ENCODE measurements at places on chromosomes 13 and 19.

DNA sequence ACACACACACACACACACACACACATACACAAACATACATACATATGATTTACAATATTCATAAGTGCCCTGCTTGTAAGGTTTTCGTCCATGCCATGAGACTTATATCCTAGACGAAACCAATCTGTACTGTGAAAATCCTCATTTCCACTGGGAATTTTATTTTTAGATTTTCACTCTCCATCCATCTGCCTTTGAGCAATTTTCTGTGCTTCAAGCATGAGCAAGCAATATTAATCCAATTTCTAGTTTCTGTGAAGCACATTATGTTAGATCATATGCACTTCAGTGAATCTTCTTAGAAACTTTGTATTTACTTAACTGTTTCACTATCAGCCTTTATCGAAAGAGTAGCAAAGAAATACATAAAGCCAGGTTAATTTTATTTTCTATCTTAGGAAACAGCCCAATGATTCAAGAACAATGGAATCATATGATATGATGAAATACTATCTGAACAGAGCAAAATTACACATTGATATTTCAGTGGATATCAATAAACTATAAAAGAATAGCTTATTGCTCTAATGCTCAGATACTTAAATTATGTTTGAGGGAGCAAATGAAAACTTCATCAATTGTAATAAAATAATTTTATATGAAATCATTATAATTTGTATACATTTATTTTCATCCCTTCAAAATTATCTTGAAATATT, 1100.7 kb upstream of the MIR17HG start:
- no peak for DNase-seq

DNA sequence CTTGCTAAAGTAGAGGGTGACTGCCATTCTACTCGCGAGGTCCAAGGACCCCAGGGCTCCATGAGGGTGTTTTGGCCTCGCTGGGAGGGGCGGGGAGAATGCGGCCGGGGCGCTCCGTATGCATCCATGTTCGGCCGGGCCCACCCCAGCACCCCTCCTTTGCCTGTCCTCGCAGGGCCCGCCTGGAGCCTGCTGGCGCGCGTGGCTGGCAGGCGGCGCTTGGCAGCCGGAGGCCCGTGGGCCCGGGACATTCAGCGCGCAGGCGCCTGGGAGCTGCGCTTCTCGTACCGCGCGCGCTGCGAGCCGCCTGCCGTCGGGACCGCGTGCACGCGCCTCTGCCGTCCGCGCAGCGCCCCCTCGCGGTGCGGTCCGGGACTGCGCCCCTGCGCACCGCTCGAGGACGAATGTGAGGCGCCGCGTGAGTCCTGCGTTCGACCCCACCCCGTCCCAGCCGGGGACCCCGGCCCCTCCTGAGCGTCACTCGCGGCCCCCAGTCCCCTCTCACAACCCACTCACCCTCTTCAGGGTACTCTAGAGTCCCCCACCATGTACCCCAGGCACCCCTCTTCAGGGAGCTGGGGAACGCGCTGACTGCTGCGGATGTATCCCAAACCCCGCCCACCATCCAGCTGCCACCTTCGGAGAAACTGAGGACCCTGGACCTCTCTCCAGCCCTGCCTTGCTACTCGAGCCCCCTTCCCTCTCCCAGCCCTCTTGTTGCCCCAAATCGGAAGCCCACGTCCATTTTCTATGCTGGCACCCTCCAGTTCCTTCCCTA, 4.1 kb downstream of the DLL3 start:
- DNase-seq = peak; percentile 29

DNA sequence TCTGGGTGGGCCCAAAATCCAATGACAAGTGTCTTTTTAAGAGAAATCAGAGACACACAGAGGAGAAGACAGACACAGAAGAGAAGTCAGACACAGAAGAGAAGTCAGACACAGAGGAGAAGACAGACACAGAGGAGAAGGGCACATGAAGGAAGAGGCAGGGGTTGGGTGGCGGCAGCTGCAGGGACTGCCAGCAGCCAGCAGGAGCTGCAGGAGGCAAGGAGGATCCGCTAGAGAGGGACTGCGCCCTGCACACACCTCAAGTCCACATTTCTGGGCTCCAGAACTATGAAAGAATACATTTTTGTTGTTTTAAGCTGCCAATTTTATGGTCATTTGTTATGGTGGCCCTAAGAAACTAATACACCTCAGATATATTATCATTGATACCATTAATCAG, 140.6 kb downstream of the ZIC5 start:
- DNase-seq = no peak

DNA sequence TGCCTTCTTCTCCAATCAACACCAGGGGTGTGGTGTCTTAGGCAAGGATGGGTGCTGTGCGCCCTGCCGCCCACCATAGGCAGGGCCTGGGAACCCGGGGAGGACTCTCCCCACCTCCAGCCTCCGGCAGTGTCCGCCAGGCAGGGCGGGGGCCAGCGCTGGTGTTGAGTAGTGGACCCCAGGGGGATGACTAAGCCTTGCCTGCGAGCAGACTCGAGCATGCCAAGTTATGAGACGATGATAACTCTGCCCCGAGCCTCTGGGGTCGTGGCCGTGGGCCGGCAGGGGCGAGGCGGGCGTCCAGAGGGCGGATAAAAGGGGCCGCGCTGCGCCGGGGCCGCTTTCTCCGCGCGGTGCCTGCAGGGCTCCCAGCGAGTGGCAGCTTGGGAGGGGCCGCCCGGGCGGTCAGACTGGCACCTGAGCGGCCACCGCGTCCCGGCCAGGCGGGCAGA, at the start of gene MEDAG:
TSS of gene MEDAG (plus strand) at position 340 of the 452 bp plus-strand sequence. CDS start 245 bp downstream, outside the sequence.
- no peak for DNase-seq

DNA sequence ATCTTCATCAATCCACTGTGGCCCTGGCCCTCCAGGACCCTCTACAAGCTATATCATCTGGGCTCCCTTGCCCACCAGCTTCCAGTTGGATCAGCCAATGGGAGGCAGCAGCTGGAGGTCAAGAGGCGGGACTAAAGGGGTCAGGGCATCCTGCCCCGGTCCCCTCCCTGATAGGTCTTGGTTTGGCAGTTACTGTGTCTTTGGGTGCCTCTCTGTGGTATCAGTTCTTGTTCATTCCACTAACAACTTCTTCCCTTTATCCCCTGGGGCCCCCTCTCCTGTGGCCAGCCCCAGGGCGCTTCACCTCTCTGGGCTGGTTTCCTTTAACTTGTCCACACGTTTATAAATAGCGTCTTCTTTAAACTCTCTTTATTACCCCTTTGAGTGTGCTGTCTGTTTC, 83.6 kb downstream of the DCT start:
- no peak for DNase-seq

DNA sequence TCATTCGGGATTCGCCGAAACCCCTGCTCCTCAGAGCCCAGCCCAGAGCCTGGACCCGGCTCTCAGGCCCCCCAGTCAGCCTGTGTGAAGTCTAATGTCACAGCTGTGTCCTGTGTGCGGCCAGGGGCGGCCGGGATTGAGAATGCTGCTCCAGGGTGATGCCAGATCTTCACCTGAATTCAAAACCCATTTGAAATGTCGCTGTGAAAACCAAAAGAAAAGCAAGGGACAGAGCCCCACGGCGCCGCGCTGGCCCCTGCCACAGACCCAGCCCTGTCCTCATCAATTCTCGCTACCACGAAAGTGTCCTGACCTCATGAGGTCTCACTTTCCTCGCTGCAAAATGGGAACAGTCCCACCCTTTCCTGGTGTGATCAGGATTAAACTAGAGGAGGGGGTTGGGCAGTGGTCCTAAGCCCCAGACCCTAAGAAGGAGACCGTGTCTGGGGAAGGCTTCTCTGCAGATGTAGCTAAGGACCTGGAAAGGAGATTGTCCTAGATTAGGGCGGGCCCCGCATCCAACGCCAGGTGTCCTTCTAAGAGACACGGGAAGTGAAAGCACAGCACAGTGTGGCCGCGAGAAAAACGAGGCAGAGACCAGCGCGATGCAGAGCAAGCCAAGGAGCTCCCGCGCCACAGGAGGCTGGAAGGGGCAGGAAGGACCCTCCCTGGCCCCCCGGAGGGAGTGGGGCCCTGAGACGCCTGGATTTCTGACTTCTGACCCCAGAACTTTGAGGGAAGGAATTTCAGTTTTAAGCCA, 34.0 kb upstream of the SPACA7 start:
- no peak for DNase-seq

GRCh38 chr19:5697890-5698634, 8.0 kb downstream of the RPL36 start:
- no peak for DNase-seq

GRCh38 chr19:10882108-10882457, 10.7 kb downstream of the CARM1 start:
- no peak for DNase-seq

GRCh38 chr13:67829641-67830040, 599.5 kb upstream of the PCDH9 start:
- no peak for DNase-seq

DNA sequence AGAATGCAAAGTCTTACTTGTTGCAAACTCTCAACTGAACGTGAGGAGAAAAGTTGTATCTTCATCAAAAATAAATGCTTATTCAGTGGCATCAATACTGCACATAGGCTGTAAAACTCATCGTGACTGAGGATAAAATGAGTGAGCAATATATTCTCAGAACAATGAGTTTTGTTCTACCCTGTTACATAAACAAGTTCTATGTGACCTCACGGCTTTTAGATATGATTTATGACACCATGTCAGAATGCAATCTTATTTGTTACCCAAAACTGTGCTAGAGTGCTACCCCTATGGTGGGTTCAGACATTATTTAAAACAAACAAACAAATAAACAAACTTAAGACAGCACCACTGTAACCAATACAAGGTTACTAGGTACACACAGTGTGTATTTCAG, 55.4 kb downstream of the FOXO1 start:
- no peak for DNase-seq

- no peak for DNase-seq
Measured at GRCh38 chr13:111526922-111527321, 206.5 kb downstream of the TEX29 start.

GRCh38 chr13:20927596-20928257, 25.2 kb upstream of the XPO4 start:
- no peak for DNase-seq

GRCh38 chr13:70856711-70857110, 748.5 kb upstream of the KLHL1 start:
- DNase-seq = no peak

- DNase-seq = no peak
Measured at GRCh38 chr13:24107955-24108614, 52.4 kb upstream of the SPATA13 start.

DNA sequence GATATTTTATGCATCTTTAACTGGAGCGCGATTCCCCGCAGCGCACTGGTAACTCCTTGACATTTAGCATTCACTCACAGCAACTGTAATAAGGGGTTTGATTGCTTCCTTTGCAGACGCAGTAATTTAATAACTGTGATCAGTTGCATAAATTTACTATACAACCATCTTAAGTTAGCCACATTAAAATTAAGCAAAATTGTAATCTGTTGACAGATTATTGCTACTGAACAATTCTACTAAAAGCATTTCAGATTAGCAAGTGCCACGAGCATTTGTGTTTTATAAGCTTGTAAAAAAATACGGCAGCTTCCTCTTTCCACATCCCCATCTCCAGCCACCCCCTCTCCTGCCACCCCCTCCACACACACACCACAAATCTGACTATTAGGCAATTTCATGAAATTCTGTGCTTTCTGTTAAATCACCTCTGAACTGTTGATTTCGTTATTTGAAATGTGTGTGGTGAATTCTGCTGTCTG, 44.4 kb downstream of the TSHZ3 start:
- no peak for DNase-seq

DNA sequence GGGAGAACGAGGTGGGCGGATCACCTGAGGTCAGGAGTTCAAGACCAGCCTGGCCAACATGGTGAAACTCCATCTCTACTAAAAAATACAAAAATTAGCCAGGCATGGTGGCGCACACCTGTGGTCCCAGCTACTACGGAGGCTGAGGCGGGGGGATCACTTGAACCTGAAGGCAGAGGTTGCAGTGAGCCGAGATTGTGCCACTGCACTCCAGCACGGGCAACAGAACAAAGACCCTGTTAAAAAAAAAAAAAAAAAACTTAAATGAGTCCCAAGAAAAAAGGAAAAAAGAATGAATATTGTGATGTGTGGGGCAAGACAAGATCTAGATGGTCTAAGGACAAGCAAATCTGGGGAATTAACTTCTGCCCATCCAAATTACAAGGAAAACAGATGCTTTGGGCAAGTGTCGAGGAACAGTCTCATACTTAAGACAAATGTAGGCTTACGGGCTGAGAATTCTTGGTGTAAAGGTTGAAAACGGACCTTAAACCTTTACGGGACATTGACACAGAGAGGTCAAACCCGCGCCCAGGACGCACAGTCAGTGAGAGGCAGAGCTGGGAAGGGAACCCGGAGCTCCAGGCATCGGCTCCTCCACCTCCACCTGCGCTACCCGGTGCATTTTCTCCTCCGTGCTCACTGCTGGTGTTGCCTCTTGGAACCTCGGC, 656 bp upstream of the ZNF324 start:
- DNase-seq = no peak

- DNase-seq = no peak
Measured at GRCh38 chr19:7718668-7719067, 13.2 kb downstream of the CLEC4G start.

- no peak for DNase-seq
Measured at GRCh38 chr19:18460900-18461299, 23.0 kb upstream of the ISYNA1 start.

DNA sequence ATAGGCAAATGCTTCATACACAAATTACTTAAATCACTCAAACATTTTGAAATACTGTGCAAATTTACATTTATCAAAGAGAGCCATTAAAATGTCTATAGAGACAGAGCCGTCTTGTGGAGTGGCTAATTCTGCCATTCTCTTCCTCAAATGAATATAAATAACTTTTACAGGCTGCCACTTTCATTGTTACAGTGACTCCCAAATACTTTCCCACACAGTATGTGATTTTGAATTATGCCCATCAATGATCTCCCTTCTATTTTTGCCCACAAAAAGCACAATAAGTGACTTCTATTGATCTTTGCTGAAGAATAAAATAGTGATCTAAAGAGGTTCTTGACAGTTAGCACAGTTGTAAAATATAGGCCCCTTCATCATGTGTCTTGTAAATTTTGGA, 1244.9 kb downstream of the PCDH17 start:
- no peak for DNase-seq

GRCh38 chr13:50668691-50669271, 174.7 kb downstream of the DLEU7 start:
- no peak for DNase-seq

GRCh38 chr13:112545856-112546255, 42.1 kb downstream of the TUBGCP3 start:
- DNase-seq = no peak

DNA sequence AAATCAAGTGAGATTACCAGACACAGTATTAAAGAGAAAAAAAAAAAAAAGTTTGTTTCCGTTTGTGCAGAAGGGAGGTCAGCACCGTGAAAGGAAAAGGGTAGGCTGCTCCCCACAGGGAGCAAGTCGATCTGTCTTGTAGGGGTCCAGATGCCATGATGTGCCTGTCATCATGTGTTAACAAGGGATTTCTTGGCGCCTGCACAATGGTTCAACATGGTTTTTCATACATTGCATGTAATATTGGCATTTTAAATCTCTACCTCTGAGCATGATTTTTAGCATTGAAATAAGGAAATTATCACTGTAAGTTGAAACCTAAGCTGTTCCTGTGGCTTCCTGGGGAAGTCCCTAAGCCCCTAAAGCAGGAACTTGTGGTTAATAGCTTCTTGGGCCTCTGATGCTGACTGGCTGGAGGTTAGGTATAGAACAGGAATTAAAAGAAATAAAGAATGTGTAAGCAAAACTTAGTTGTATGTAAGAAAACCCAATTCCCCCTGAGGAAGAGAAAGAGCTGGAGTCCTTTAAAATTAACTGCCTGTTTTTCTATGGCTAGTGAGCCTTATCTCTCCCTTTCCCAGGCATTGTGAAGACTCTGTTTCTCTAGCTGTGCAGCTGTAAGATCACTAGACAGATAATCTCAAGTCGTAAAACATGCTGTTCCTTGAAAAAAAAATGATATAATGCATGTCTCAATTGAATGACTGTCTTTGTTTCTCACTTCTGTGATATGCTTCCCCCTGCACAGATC, 7.4 kb upstream of the FCGBP start:
- peak; percentile 61 for DNase-seq

Measured in NK-92 treated with Interleukin-12 subunit alpha and Interleukin-12 subunit beta, amount 100 ng/mL, for 24 hours (cell line).